ENCODE measurements at places on chromosomes 5 and 9.

- H3K4me3 ChIP-seq = no peak overlapping the region
- no peaks in the 10 kb centered on the region for H3K27me3 ChIP-seq
- no peaks in the 10 kb centered on the region for H3K4me1 ChIP-seq
- H3K36me3 ChIP-seq = no peaks in the 10 kb centered on the region
Measured at GRCh38 chr5:11452852-11453251, 451.4 kb downstream of the CTNND2 start.

DNA sequence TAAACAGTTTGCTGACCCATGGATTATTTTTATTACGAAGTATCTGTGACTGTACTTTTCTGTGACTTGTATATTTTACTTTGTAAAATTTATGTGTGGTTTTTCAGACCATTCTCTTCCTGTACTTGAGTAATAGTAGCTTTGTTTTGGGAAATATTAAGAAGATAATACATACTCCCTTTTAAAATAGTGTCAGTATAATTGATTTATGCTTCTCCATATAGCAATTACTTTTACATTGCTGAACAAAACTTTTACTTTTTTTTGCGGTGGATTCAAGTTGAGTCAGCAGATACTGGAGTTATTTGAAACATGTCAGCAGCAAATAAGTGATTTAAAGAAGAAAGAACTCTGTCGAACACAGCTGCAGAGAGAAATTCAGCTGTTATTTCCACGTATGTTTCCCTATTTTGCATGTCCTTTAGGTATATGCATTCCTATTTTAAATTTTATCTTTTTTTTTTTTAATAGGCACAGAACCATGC, 28.4 kb downstream of the TENT2 start:
- H3K27ac ChIP-seq = no peak overlapping the region
- no peak for DNase-seq
- peaks cover 22% of the 10 kb centered on the region for H3K36me3 ChIP-seq
- H3K27me3 ChIP-seq = no peaks in the 10 kb centered on the region
- H3K4me1 ChIP-seq = no peaks in the 10 kb centered on the region
- no peak overlapping the region for H3K4me3 ChIP-seq

GRCh38 chr5:125564317-125564975, 818.0 kb upstream of the ZNF608 start:
- H3K4me1 ChIP-seq = peaks cover 17% of the 10 kb centered on the region
- H3K36me3 ChIP-seq = no peaks in the 10 kb centered on the region
- no peak overlapping the region for H3K4me3 ChIP-seq
- H3K27ac ChIP-seq = no peak overlapping the region
- no peak for DNase-seq

DNA sequence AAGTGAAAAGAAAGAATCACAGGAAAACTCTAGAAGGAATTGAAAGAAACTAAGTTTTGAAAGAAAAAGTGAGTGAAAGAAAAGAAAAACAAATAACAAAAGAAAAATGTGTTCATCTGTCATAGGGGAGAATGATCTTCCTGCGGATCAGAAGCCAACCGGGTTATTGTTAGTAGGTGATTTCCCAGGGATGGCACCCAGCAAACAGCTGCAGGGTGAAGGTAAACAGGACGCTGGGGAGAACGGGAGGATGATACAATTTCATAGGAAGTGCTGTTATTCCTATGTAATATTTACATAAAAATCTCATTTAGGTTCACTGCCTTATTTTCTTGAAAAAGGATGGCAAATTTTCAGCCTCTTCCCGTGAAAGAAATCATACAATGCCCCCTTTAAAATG, 72.4 kb upstream of the LHFPL2 start:
- peaks cover 49% of the 10 kb centered on the region for H3K4me1 ChIP-seq
- H3K27ac ChIP-seq = peak overlapping the region; percentile 5
- no peak overlapping the region for H3K4me3 ChIP-seq
- H3K27me3 ChIP-seq = no peaks in the 10 kb centered on the region
- DNase-seq = no peak

Data from Calu3 (cell line).